ENCODE measurements at places on chromosomes 11 and 22. TPM values are rescaled to one million over a fixed set of nuclear protein-coding genes. Genes with fewer than 3 reads are reported as not detected.

Gene OR5B21
- total RNA-seq = not detected

Gene LMO1
- not detected for total RNA-seq

Gene PANX2
- total RNA-seq = 0.66 TPM

Gene LGALS12
- total RNA-seq = not detected

Gene RBMXL2
- 0.11 TPM for total RNA-seq

Gene SCN4B
- not detected for total RNA-seq

Gene TMPRSS13
- total RNA-seq = under 0.01 TPM

Gene AP1B1
- 59.5 TPM for total RNA-seq

Gene POGLUT3
- total RNA-seq = 27.2 TPM

Gene MTMR2
- total RNA-seq = 43.1 TPM

Gene FOLR1
- 0.12 TPM for total RNA-seq

Gene IGLL1
- total RNA-seq = not detected

Gene UFD1
- 105 TPM for total RNA-seq

Gene CLTCL1
- total RNA-seq = 9.5 TPM

Gene TCN1
- total RNA-seq = not detected

Gene NXPE1
- total RNA-seq = not detected

Gene SYT12
- under 0.01 TPM for total RNA-seq

Gene LARGE2
- total RNA-seq = not detected

Gene MMP1
- 221 TPM for total RNA-seq

Gene APOL5
- not detected for total RNA-seq

Gene SLC37A2
- 6.5 TPM for total RNA-seq
